ENCODE measurements at places on chromosomes 16 and 17.

DNA sequence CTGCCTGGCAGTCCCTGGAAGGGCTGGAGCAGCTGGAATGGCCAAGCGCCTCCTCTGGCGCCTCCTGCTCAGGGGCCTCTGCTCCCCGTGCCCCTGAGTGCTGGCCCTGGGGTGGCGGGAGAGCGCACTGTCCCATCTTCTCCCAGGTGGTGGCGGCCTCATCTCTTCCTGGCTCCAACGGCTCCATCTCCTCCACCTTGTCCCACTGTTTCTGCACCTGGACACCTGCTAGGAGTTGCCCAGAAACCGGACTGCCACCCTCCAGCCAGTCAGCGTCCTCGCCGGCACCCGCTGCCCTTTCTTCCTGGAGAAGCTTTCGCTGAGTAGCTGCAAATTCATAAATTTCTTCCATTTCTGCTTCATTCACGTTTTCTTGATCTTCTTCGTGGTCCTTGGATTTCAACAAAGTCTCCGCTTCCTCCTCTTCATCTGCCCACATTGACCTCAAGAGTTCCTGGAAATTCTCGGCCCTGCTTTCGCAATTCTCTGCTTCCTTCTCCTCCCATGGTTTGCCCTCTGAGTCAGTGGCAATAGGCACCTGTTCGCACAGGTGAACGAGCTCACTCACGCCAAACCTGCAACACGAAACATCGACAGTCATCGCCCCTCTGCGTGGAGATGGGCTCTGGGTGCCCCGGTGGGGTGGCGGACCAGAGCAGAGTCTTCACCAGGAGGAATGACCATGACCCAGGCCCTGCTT is 13.7 kb upstream of the NLRC3 start:
- DNase-seq, result no peak

DNA sequence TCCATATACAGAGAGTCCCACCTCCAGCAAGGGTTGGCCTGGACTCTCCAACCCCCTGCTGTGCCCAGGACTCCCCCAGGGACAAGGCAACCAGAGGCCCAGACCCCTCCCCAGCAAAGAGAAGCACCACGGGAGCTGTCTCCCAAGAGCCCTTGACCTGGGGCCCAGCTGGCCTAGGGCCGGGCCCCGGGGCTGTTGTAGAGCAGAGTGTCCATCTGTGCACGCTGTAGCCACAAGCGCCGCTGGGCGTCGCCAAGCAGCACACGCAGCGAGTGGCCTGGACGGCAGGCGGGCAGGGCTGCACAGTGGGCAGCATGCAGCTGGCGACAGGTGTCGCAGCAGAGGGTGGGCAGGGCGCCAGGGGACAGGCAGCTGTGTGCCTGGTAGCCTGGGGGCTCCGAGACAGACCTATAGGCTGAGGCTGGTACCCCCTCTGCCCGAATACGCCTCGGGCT is 4.3 kb downstream of the SPATA2L start:
- no peak for DNase-seq

GRCh38 chr17:48593840-48594537 is 410 bp upstream of the HOXB5 start:
- peak; percentile 69 for DNase-seq

- DNase-seq, result peak; percentile 60
Observed at GRCh38 chr17:80082403-80083135, 18.8 kb upstream of the GAA start.

DNA sequence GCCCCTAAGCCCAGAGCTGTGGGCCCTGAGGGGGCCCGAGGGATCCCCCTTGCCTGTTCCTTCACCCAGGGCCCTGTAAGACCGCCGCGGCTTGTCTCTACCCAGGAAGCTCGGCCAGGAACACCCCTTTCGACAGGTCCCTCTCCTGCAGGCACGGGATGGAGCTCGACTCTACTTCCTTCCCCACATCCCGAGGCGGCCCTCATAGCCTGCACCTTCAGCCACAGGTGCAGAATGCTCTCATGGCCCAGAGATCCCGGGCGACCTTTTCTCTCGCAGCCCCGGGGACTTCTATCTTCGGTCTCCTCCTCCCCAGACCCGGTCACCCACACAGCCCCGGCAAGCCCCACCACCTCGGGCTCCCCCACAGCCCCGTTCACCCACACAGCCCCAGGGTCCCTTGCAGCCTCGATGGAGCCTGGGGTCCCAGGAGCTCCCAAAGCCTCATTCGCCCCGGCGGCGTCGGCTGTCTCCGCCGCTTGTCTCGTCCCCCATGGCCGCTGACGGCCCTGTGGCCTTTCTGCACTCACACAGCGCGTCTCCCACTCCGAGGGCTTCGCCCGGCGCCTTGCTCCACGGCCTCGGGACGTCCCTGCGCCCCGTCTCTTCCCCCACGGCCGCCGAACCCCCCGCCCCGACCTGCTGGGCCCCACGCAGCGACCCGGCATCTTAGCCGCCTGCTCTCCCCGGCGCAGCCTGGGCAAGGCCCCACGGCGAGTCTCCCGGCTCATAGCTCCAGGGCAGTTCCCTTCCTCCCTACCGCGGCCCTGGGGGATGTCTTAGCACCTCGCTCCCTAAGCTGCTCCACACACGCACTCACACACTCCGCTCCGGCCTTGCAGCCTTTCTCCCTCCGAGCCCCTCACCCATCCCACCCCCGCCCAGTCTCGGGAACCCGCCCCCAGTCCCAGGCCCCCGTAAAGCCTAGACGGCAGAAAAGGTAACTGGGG is 650 bp downstream of the KIAA0753 start:
- DNase-seq, result no peak

Data from tibial nerve (tissue), 4 donors.